Fibroblast of the aortic adventitia (primary cell): ENCODE measurements at places on chromosomes 6 and 20.

DNA sequence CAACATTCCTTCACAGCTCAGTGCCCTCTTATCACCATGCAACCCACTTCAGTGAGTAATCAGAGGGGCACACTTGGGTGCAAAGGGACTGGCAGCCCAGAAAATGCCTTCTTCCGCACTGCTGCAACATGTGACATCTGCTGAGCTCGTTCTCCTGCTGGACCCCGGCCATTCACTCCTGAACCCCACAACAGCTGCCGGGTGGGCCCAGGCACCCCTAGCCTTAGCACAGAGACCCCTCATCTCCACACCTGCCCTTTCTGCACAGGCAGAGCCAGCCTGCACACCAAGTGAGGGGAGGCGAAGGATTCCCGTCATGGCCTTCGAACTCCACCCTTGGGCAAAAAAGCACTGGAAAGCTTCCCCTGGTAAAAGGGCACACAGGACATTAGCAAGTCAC, 164.3 kb upstream of the RIN2 start:
- no peak for DNase-seq

- no peak for DNase-seq
These were observed 8.2 kb upstream of the QKI start for GRCh38 chr6:163406366-163406765.

GRCh38 chr6:79602859-79603258, 28.3 kb upstream of the SH3BGRL2 start:
- no peak for DNase-seq

GRCh38 chr6:120805276-120805675, 529.0 kb downstream of the TBC1D32 start:
- no peak for DNase-seq

GRCh38 chr20:61262036-61262435, 10.0 kb downstream of the CDH4 start:
- DNase-seq: no peak

DNA sequence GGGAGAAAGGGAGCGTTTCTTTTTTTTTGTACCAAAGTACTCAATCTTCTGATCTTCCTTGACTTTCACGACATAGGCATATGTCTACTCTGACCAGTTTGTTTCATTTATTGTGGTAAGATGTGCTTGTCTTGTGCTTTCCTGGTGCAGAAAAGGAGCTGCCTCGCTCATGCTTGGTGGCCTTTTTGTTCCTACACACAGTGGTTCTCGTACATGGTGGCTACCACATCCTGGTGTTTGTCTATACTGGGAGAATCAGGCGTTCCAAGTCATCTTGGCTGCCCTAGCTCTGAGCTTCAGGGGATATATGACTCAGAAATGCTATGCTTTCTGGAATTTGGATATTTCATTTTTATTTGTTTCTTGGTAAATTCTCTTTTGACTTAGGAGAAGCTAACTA, 31.8 kb downstream of the MYB start:
- peak; percentile 24 for DNase-seq

- DNase-seq: no peak
These were observed 270.0 kb upstream of the HSF2 start for GRCh38 chr6:122129313-122130025.

- no peak for DNase-seq
These were observed 2.6 kb downstream of the SRSF6 start for GRCh38 chr20:43460172-43460829.

- peak; percentile 41 for DNase-seq
These were observed 235.0 kb upstream of the PRDM1 start for GRCh38 chr6:105851113-105851580.

- no peak for DNase-seq
These were observed 48.2 kb upstream of the PRND start for GRCh38 chr20:4673371-4674001.

GRCh38 chr6:23091795-23092194, 522.4 kb downstream of the HDGFL1 start:
- DNase-seq: no peak

DNA sequence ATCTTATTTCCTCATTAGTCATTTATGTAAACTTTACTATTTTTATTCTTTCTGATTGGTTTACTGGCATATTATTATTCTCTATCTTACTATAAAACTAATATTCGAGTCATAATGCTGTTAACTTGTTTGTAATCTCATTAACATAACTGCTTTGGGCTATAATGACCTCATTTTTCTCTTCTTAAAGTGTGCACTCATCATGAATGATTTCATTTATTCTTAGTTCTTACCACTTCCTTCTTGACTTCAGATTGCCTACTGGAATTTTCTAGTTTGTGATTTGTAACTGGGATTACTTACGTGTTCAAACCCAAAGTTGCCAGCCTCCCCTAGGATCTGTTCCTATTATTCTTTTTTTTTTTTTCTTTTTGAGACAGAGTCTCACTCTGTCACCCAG, 91.8 kb upstream of the TNFAIP3 start:
- DNase-seq: no peak

DNA sequence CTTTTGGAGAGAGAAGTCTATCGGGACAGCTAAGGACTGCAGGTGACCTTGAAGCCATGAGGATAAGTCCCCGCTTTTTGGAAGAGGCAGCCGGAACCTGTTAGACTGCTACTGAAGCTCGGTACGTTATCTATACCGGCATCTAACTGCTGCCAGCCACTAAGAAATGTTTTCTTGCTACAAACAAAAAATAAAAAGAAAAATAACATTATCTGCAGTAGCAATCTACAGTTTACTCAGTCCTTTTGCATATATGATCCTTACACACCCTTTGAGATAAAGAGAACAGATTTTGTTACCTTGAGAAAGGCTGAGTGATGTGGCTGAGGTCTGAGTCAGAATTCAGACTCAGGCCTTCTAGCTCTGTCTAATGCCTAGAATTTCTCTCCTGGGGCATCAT, 314.6 kb downstream of the CDH26 start:
- DNase-seq: no peak

GRCh38 chr6:6885521-6886170, 222.1 kb upstream of the RREB1 start:
- no peak for DNase-seq

GRCh38 chr20:19929481-19930145, 87.5 kb upstream of the NAA20 start:
- no peak for DNase-seq

DNA sequence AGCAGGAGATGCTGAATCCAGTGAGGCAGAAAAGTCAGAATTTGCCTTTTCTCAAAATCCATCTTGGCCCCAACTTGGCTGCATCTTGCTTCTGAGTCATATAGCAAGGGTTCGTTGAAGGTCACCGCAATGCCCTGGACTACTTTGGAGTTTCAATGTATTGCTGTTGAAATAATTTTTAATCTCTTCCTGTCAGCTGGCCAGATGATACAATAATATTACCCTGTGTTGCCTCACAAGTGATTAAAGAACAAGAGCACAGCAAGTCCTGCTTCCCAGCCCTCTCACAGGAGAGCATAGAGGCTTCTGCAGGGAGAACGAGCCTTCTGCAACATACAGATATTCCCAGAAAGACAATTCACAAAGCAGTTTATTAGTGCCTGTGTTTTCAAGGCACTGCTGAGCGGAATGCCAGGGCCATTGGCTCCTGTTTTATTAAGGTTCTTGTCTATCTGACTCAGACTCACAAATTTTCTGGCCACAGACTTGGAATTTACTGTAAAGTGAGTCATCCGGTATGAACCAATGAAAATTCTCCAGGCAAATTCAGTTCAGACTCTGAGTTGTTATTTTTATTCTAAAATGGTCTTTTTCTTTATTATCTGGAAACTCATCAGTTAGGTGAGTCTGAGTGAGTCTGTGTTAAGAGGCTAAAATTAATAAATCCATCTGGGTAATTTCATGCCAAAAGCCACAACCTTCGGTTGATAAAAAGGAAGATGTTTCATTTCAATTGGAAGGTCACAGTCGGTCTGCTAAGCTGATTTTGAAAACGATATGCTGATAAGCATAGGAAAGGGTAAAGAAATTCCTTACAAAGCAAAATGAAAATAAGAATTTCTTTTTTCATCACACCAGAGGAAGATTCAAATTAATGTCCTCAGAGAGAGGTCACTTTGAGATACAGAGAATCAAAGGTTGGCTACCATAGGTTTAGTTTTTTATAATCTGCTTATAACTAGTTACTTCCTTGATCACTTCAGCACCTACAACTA, 289.4 kb upstream of the STXBP5 start:
- DNase-seq: peak; percentile 99

DNA sequence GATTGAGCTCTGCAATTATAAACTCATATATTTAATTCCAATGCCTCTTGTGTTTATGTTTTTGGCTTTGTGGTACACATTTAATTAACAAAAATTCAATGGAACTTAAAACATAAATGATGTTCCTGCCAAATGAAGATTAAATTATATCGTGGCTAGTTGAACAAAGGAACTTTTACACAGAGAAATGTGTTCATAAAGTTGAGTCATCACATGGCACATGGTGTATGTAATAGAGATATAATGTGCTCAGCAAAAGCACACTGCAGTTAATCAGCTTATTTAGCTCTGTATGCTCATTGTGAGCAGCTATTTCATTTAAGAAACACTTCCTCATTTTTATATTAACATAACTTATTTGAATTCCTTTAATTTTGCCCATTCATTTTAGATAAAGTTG, 1295.6 kb upstream of the CITED2 start:
- DNase-seq: peak; percentile 58

DNA sequence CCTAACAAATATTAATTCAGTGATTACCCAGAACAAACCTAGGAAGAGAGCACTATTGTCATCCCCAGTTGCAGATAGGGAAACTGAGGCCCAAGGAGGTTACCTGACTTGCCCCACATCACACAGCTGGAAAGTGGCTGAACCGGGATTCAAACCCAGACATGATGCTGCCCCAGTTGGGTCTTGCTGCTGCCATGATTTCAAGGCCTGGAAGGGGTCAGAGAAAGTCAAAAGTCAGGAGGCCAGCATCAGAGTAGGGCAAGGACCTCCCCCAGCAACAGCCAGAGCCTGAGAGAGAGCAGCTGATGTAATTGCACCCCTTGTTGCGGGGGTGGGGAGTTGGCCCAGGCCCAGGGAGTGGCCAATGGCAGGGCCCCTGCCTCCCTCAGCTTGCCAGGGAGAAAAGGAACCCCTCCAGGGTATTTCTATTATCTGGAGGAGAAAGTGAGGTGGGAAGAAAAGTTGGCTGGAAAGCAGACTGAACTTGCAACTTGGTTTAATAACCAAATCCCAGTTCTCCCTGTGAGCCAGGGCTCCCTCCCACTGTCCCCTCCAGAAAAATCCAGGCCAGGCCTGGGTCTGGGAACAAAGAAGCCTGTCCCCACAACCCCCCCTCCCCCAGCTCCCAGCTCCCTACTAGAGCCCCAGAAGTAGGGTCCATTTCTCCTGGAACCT, 83.6 kb downstream of the MRPL14 start:
- peak; percentile 83 for DNase-seq

DNA sequence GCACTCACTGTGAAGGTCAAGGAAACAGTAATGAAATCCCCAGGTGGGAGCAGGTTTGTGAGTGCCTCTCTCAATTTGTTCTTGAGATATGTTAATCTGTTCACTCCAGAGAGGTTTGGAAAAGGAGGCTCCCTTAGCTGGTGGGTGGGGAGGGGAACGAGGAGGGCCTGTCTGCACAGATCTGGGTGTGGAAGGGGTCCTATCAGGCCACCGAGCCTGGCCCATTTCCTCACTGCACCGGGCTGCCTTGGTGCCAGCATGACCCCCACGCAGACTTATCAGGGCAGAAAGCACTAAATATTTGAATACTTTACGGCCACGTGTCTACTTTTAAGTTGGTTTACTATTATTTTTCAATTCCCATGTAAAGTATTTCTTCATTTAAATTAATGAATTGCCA, 8.3 kb downstream of the AGPAT4 start:
- no peak for DNase-seq

GRCh38 chr6:21166754-21167153, 426.8 kb upstream of the SOX4 start:
- DNase-seq: no peak

DNA sequence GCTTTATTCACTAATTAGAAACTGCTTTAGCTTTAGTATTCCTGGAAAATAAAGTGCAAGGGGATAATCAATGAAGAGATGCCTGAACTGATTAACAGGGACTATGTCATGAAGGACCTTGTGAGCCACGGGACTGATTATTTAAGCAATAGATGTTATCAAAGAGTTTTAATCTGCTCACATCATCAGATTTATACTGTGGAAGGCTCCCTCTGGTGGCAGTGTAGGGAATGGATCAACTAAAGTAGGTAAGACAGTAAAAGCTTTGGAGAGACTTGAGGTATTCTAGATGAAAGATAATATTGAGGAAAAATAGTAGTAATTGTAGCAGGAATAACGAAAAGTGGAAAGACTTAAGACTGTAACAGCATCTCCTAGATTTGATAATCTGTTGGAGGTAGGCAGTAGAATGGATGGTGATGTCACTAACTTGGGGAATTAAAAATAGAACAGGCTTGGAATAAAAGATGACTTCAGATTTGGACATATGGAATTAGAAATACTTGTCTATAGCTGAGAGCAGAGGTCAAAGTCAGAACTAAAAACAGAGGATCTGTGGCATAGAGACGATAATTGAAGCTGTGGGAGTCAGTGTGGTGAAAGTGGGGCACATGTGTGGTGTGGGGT, 80.3 kb upstream of the HTR1E start:
- DNase-seq: peak; percentile 50

DNA sequence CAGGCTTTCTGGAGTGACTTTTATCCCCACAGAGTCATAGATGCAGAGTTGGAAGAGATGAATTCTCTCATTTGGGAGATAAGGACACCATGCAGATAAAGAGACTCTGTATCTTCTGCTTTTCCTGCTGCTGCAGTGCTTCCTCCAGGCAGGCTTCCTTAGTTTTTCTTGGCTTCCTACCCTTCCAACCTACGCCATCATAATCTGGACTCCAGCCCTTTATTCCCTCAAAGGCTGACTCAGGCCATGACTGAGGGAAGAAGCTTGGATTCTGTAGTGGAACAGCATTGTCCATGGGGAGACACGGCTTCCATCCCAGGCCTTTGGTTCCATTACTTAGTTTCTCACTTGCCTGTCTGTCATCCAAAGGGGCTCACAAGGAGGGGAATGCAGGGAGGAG, 6.5 kb upstream of the RNF24 start:
- DNase-seq: peak; percentile 77
